Urinary bladder (tissue), 4 donors: ENCODE measurements at places on chromosomes 16 and 17. TPM values are rescaled to one million over a fixed set of nuclear protein-coding genes. Genes with fewer than 3 reads are reported as not detected.

TMEM101 gene
- total RNA-seq, result 39.0 TPM

CIITA gene
- total RNA-seq, result 5.6 TPM

TLCD2 gene
- total RNA-seq, result 3.8 TPM

CHST4 gene
- total RNA-seq, result not detected

TBC1D3E gene
- 0.26 TPM for total RNA-seq

SLC13A5 gene
- total RNA-seq, result not detected

TMC8 gene
- 2.7 TPM for total RNA-seq

AGRP gene
- total RNA-seq, result not detected

POLDIP2 gene
- total RNA-seq, result 35.1 TPM

KRTAP4-9 gene
- total RNA-seq, result not detected

SMPD3 gene
- 2.0 TPM for total RNA-seq

TPSB2 gene
- 4.4 TPM for total RNA-seq

OR1D2 gene
- not detected for total RNA-seq

MAP2K3 gene
- total RNA-seq, result 8.3 TPM
